ENCODE measurements at places on chromosomes 16 and 17.

GRCh38 chr16:30858829-30859423 lies 35.0 kb downstream of the BCL7C start:
- DNase-seq: no peak

- DNase-seq: no peak
Measured at GRCh38 chr17:62986549-62986948, 20.5 kb downstream of the TANC2 start.

DNA sequence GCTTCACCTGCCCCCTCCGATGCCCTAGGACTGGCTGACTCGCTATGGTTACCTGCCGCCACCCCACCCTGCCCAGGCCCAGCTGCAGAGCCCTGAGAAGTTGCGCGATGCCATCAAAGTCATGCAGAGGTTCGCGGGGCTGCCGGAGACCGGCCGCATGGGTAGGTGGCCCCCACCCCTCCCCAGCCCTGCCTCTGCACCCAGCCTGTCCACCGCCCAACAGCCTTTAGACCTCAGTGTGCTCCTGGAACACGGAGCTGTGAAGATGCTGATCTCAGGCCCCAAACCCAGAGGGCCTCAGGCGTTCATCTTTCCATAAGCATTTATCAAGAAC lies 993 bp downstream of the MMP25 start:
- no peak for DNase-seq

DNA sequence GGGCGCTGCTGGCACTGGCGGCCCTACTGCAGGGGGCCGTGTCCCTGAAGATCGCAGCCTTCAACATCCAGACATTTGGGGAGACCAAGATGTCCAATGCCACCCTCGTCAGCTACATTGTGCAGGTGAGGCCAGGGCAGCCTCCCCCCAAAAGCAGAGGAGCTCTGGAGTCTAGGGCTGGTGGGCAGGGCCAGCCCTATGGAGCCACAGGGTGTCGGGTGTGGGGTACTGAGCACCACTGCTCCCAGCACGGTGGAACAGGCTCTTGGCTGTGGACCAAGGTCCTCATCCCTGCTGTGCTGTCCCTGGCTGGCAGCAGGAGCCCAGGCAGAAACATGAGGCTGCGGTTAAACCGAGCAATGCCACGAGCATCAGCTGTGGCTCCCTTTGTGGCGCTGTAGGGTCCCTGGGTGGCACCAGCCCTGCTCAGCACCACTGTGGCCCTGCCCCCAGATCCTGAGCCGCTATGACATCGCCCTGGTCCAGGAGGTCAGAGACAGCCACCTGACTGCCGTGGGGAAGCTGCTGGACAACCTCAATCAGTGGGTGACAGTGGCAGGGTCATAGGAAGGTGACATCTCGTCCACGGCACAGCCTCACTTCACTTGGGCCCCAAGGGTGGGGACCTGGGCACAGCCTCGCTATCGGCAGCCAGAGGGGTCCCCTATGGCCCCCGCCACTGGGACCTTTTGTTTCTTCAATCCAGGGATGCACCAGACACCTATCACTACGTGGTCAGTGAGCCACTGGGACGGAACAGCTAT lies 1.1 kb downstream of the DNASE1 start:
- no peak for DNase-seq

DNA sequence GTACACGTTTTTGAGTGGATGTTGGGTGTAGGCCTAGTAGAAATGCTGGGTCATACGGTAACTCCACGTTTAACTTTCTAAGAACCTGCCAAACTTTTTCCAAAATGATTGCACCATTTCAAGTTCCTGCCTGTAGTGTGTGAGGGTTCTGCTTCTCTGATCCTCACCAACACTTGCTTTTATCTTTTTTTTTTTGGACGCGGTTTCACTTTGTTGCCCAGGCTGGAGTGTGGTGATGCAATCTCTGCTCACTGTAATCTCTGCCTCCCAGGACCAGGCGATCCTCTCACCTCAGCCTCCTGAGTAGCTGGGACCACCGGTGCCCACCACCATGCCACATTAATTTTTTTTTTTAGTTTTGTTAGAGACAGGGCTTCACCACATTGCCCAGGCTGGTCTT lies 23.5 kb downstream of the ZNF750 start:
- DNase-seq: no peak

- no peak for DNase-seq
Measured at GRCh38 chr17:5700745-5701144, 116.4 kb upstream of the NLRP1 start.

GRCh38 chr16:23074423-23074822 lies 74.8 kb downstream of the USP31 start:
- DNase-seq: no peak
